Posterior cingulate gyrus (tissue), 11 donors: ENCODE measurements at places on chromosomes 5 and 9.

- DNase-seq, result no peak
Observed at GRCh38 chr5:151238303-151238741, 14.4 kb upstream of the CCDC69 start.

- no peak for DNase-seq
Observed at GRCh38 chr9:13971415-13971814, 342.5 kb downstream of the NFIB start.

- no peak for DNase-seq
Observed at GRCh38 chr9:34995670-34996060, 6.1 kb downstream of the DNAJB5 start.

DNA sequence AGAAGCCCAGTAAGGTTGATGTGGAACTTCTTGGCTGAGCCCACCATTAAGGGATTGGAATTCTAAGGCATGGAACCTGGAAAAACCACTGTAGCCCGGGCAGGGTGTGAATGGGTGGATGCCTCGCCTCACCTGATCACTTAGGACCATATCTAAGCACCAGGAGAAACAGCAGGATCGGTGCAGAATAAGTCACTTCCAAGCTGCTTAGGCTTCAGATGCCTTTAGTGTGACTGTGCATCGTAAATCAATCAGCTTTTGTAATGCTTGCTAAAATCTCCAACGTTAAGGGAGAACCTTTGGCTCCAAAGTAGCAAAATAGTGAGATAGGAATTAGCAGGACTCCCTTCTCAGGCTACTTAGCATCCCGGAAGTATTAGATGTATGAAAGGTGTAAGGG, 103.9 kb upstream of the MEGF10 start:
- DNase-seq, result no peak

DNA sequence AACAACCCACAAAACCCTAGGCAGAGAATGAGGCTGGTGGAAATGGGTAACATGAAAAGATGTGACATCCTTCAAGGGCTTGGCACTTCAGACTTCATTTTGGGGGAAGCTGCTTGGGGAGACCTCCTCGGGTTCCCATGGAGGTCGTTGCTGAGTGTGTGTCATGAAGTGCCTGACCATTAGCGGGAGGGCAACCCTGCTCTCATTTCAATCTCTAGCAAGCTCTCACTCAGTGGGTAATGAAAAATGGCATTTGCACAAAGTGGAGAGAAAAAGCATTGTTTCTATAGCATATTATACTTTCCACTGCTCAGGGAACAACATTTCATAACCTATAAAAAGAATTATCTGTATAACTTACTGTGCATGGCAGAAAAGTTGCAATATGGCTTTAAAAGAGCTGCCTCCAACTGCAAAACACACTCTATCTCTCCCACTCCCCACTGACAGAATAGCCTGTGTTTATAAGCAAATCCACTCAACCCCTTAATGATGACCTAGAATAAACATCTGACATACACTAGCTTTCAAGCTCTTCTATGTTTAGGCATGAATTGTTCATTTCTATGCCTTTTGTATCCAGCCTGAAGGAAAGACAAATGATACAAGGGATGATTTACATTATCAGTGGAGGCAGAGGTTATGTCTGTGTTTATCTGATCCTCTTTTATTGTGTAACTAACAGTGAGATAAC, 357.2 kb downstream of the ZSWIM6 start:
- DNase-seq, result no peak

- DNase-seq, result no peak
Observed at GRCh38 chr5:82169892-82170291, 108.3 kb downstream of the RPS23 start.

DNA sequence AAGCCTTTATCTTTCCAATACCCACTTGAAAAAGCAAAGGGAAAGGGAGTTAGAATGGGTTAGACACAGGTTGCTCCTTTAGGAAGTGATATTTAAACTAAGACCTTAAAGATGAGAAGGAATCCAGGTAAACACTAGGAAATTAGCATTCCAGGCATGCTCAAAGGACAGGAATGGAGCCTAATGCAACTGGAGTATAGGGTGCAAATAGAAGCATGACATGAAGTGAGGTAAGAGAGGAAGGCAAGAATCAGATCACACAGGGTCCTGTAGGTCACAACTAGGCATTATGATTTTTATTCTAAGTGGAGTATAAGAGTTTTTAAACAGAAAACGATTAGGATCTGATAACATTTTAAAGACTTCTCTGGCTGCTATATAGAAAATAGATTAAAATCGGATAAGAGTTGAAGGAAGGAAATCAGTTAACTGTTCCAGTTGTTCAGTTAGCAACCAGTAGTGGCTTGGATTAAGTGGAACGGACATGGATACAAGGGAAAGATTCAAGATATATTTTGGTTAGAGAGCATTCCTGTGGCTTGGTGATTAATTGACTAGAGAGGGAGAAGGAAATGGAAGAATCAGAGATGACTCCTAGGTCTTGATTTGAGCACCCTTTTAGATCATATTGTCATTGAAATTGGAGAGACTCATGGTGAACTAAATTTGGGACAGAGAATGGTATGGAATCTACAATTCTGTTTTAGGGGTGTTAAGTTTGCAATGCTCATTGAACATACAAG, 95.9 kb downstream of the FBXO4 start:
- DNase-seq, result no peak

DNA sequence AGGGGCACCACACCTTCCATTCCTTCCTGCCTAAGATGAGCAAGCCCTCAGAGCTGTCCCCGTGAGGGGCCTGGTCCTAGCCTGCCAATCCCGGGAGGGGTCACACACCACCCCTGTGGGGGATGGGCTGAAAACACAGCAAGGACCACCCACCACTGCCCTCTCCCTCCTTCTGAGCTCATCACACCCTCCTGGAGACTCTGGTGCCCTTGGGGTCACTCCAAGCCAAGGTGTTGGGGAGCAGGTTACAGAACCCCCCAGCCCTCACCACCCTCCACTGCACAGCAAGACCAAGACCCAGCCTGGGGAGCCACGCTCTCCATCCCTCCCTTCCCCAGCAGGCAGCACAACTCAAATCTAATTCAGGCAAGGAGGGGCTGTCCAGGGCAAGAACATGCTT, 60.5 kb upstream of the PPP1R26 start:
- no peak for DNase-seq

DNA sequence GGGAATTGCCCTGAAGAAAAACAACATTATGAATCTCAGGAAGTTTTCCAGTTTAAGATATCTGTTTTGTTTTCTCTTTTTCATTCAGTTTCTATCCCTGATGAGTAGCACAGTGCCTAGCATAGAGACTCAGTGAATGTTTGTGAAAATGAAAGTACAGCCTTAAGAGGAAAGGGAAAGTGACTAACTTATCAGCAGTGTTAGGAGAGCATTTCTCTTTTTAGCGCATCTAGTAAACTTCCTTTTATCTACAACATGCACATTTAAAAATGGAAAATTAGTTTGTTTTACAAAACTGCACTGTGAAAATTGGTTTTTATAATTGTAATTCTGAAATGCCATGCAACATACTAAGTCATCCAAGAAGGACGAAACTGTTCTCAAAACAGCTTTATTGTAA, 110.8 kb downstream of the SMARCA2 start:
- no peak for DNase-seq

DNA sequence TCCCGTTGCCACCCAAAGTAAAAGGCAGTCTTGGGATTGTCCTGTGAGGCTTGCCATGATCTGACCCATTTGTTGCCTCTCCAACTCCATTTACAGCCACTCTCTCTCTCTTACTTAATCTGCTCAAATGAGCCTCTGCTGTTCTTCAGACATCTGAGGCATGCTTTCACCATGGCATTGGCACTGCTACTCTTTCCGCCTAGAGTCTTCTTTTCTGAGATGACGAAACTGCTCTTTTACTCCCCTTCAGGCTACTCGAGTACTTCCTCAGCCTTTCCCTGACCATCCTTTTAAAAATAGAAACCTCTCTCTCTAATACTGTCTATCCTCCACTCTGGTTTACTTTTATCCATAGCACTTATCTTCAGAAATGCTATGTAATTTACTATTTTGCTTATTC, 9.0 kb downstream of the FOCAD start:
- no peak for DNase-seq

DNA sequence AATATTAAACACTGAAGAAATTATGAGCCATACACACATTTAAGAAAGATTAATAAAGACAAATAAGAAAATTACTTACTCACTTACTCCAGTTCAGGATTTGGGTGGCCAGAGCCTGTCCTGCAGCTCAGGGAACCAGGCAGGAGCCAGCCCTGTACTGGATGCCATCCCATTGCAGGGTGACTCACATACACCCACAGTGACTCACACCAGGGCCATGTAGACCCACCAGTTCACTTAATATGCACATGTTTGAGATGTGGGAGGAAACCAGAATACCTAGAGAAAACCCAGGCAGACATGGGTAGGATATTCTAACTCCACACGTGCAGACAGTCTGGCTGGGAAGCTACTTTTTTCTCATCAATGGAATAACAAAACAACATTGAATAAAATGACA, 49.6 kb upstream of the ADRB2 start:
- DNase-seq, result no peak

GRCh38 chr5:173557123-173557903, 59.1 kb downstream of the BOD1 start:
- DNase-seq, result peak; percentile 89

DNA sequence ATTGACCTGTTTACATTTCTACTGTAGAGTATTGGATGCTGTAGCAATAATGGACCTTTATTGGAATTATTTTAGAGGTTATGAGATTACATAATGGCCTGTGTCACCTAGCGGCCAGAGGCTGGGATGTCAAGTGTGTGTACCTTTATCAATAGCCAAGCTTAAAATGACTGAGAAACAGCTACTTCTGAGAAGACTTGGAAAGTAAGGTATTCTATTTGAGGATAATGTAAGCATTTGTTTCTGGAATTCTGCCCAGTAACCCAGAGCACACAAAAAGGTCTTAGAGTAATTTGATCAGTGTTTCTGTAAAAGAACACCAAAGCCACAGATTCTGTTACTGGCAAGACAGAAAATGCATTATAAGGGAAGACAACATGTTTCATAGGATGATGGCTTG, 116.8 kb downstream of the MACIR start:
- no peak for DNase-seq

GRCh38 chr5:74632947-74633356, 7.6 kb downstream of the ENC1 start:
- no peak for DNase-seq

DNA sequence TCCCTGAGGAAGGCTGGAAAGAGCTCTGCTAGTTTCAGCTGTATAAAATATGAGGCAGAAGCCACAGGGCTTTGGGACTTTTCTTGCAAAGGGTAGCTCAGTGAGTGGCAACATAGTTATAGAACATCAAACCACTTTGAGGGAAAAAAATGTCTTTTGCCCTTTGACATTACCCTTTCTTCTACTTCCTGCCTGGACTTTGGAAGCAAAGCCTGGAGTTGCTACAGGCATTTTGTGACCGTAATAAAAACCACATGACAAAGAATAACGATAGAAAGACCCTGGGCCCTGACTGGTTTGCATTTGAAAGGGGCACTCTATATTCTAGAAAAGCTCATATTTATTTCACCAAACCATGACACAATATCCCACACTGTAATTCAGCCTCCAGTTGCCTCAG, 440.9 kb downstream of the DIRAS2 start:
- no peak for DNase-seq

DNA sequence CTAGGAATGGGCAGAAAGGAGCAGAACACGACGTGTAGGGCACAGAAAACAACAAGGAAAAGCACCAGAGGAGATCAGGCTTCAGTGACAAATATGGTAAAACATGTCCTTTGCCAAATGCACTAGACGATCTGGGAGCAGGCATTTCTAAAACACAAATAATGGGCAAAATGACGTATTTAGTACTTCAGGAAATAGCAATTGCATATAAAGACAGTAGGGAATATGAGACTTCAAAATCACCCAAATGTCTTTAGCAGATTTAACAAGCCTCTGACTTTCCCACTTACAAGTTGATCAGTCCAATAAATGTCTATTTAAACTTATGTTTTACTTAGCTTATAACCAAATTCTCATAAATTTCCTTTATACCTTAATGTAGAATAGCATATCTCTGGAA, 969.6 kb upstream of the C9orf72 start:
- DNase-seq, result no peak
